ENCODE measurements at places on chromosomes 11 and 22.

- DNase-seq = no peak
Measured at GRCh38 chr11:131696690-131697089, 326.3 kb downstream of the NTM start.

DNA sequence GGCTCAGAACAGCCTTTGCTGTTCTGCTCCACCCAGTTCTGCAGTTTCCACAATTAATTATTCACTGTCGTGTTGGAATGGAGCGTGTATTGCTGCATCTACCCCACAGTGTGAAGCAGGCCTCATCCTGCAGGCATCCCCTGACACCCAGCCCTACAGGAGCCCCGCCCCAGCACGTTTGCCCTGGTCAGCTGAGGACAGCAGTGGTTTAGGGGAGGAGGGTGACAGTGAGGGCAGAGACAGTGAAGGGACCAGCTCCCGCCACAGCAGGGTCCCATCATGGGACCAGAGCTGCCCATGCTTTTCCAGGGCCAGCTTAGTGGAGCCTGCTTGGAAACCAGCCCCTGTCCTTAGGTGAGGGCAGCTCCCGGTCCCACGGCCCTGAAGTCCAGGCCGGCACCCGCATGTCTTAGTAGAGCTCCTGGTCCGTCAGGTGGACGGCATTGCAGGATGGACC, 273.0 kb downstream of the TBC1D22A start:
- no peak for DNase-seq

DNA sequence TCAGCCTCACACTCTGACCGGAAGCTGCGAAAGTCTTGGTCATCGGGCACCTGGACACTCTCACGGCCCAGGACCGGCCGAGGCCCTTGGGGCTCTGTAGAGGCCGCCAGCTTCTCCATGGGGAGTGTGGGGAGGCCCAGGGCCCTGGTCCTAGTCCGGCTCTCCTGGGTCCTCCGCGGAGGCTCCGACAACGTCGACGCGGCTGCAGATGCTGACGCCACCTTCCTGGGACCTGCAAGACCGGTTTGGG, 12.9 kb downstream of the STARD10 start:
- DNase-seq = no peak

DNA sequence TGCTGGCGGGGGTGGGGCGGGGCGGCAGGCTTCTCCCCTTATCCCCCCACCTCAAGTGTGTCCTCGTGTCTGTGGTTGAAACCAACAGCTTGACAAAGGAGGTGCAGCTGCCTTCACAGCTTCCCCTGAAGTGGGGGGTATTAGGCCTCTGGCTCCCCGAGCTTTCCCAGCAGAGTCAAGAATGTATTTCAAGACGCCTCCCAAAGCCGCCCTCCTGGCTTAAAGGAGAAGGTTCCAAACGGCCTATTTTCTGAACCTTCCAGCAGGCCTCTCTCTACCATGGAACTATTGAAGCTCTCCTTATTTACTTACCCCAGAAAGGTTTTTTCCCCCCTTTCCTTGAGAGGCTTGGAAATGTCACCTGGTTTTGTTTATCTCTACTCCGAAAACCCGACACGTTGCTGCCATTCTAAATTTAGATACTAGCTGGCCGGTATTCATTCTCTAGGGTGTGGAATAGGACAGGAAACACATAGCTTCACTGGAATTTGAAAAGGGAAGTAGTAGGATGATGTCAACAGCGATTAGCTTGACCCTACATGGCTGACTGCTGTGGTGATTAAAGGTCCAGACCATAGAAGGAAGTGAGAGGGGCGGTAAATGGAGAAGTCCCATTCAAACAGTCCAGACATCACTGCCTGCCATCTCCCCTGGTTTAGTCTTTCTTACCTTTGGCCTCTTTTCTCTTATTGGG, 671 bp upstream of the PICALM start:
- no peak for DNase-seq

DNA sequence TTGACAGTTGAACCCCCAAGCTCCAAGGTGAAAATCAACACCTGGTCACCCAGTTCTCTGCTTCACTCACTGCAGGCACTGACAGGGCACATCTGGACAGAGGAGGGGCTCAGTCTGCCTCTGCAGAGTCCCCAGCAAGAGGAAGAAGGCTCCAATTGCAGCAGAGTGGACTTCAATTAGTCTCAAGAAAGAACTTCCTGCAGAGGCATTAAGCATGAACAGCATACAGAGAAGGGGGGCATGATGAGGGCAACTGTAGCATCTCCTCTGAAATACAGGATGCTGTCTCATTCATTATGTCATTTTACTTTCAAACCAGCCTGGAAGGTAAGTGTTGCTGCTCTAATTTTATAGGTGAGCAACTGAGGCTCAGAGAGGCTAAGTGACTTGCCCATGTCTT, 11.1 kb downstream of the GDPD5 start:
- DNase-seq = no peak

- DNase-seq = no peak
Measured at GRCh38 chr22:46272196-46272595, 4.4 kb downstream of the TTC38 start.

DNA sequence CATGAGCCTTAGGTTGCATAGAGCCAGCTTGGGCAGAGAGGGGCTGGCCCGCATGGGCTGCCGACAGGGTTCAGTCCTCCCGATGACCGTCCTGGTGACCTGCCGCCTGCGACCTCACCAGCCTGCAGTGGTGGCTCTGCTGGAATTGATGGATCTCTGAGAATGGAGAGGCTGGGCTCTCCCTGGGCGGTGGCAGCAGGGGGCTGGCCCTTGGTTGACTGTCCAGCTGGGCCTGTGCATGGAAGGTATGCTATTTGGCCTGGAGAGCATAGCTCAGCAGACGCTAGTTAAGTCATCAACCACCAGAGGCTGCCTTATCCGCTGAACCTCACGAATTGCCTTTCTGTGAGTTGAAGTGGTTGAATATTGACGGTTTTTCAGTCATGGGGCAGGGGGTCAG, 19.7 kb downstream of the GRAMD4 start:
- no peak for DNase-seq

GRCh38 chr11:118606844-118607228, 579 bp upstream of the PHLDB1 start:
- DNase-seq = no peak

GRCh38 chr11:47906066-47906465, 57.9 kb upstream of the NUP160 start:
- DNase-seq = no peak

GRCh38 chr11:81852896-81853295, 880.8 kb downstream of the FAM181B start:
- DNase-seq = no peak

GRCh38 chr11:116787786-116788486, at the start of gene ZPR1:
Gene ZPR1 (minus strand): TSS chr11:116788023. CDS start chr11:116787990, 33 bp downstream.
- peak; percentile 76 for DNase-seq

GRCh38 chr22:50112151-50113118, 22.6 kb downstream of the MOV10L1 start:
- no peak for DNase-seq

- DNase-seq = no peak
Measured at GRCh38 chr11:27699242-27699925, 871 bp downstream of the BDNF start.

- DNase-seq = no peak
Measured at GRCh38 chr22:35477911-35478582, 62.6 kb upstream of the RASD2 start.

DNA sequence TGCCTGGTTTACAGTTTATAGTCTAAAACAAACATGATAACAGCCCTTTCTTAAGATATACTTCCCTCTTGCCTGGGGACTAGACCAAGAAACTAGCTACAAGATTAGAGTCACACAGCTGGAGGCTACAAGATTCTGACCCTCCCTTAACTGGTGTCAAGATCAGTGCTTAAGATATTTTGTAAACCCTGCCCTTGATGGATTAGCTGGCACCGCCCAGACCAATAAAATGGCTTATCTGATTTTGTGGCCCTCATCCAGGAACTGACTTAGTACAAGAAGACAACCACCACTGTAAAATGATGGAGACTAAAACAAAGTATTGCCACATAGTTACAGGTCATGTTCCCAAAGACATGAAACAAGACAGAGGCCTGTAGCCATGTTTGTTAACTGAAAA, 53.4 kb downstream of the FAM181B start:
- DNase-seq = no peak

DNA sequence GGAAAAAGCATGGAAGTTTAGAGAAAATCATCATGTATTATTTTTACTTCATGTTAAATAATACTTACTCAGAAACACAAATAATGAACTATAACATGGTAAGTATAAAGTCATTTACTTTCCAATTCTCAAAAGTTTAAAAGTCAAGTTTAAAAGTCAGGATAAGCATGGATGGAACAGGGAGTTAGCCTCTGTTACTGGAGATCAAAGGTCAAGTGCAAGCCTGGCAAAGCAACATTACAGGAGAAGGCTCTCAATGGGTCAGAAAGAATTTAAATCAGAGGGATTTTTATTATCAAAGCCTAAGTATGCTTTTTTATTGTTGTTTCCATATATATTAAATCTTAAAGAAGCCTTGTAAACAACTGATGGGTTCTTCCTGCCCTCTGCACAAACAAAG, 505.4 kb downstream of the KCNA4 start:
- no peak for DNase-seq

DNA sequence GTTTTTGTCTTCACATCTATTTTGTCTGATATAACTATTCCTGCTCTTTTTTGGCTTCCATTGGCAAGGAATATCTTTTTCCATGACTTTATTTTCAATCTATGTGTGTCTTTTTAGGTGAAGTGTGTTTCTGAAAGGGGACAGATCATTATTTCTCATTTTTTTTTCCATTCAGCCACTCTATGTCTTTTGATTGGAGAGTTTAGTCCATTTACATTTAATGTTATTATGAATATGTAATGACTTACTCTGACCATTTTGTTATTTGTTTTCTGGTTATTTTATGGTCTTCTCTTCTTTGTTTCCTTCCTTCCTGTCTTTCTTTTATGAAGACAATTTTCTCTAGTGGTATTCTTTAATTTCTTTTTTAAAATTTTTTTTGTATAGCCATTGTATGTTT, 178.6 kb upstream of the CNTN5 start:
- no peak for DNase-seq

- no peak for DNase-seq
Measured at GRCh38 chr11:103683576-103683975, 352.9 kb upstream of the DDI1 start.

DNA sequence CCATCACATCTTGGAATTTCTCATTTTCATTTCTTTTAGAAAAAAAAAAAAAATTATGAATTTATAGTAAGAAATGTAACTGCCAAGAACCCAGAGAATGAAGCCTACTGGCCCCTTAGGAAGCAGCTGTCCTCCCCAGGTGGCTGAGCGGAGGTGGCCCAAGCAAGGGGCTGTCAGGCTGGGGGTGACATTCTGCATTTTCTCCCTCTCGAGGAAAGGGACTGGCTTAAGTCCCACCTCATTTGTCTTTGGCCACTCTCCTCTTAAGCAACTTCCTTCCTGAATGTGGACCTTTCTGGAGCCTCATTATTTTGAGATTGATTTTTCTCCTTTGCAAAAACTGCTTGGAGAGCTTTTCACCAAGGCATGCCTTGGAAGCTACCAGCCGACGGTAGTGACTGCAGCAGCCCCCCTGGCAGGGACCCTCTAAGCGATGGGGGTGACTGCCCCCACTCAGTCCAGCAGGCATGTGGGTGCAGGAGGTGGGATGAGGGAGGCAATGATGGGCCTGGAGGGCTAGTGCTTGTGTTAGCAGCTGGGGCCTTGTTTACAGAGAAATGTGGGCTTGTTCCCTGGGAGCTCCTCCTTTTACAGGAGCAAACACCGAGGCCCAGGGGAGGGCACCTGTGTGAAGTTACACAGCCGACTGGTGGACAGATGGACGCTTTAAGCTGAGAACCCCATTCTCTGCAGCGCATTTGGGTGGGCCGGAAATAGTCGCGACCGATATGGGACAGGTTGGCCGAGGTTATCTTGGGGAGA, 111.7 kb downstream of the MORC2 start:
- no peak for DNase-seq

DNA sequence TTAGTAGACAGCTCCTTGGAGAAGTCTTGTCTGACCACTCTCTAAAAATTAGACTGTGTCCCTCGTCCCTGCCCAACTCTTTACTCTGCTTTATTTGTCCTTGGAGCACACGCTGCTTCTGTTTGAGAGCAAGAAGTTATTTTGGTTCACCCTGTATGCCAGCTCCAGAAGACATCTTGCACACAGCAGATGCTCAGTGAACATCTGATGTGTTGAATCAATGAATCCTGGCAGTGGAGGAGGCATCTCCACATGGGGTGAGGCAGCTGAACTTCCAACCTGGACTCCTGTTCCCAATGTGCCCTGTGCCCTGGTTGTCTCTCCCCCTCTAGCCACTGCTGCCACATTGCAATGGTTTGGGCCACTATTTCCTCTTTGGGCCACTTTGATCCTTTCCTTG, 213.6 kb downstream of the CEP164 start:
- DNase-seq = no peak

GRCh38 chr11:120830085-120830620, 193.7 kb upstream of the TBCEL start:
- DNase-seq = no peak

GRCh38 chr11:15180212-15180792, 65.6 kb downstream of the INSC start:
- no peak for DNase-seq

DNA sequence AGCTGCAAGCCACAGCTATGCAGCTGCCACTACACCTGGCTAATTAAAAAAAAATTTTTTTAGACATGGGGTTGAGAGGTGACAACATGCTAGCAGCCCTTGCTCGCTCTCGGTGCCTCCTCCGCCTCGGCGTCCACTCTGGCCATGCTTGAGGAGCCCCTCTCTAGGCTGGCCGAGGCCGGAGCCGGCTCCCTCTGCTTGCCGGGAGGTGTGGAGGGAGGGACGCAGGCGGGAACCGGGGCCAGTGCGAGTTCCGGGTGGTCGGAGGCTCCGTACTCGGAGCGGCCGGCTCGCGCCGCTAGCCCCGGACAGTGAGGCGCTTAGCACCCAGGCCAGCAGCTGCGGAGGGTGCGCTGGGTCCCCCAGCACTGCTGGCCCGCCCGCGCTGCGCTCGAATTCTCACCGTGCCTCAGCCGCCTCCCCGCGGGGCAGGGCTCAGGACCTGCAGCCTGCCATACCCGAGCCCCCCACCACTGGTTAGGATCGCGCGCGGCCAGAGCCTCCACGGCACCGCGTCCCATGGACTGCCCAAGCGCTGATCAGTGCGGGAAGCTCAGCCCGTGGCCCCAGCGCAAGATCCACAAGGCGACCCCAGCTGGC, 10.7 kb downstream of the MYO18B start:
- DNase-seq = no peak

DNA sequence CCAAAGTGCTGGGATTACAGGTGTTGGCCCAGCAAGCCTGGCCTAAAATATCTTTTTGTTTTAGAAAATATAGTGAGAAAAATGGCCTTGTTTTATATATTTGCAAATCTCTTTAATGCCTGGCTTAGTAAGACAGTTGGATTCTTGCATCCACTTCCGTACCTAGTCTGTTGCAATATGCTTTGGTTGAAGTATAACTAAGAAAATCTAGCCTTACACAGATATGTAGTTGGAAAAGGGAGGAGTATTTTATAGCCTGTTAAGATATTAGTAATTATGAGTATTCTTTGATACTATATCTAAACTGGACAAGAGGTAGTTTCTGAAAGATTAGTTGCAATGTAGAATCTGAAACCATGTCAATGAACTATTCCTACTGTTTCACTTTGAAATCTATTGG, 65.1 kb downstream of the ZNRF3 start:
- DNase-seq = no peak

- DNase-seq = no peak
Measured at GRCh38 chr22:30205281-30206115, 41.1 kb downstream of the LIF start.

Data from stimulated activated CD4-positive, alpha-beta T cell treated with anti-CD3 and anti-CD28 coated beads, Interleukin-2, amount 100 ng/mL, for 4 hours (primary cell).